Lung microvascular endothelial cell (primary cell): ENCODE measurements at places on chromosomes 7 and 10.

DNA sequence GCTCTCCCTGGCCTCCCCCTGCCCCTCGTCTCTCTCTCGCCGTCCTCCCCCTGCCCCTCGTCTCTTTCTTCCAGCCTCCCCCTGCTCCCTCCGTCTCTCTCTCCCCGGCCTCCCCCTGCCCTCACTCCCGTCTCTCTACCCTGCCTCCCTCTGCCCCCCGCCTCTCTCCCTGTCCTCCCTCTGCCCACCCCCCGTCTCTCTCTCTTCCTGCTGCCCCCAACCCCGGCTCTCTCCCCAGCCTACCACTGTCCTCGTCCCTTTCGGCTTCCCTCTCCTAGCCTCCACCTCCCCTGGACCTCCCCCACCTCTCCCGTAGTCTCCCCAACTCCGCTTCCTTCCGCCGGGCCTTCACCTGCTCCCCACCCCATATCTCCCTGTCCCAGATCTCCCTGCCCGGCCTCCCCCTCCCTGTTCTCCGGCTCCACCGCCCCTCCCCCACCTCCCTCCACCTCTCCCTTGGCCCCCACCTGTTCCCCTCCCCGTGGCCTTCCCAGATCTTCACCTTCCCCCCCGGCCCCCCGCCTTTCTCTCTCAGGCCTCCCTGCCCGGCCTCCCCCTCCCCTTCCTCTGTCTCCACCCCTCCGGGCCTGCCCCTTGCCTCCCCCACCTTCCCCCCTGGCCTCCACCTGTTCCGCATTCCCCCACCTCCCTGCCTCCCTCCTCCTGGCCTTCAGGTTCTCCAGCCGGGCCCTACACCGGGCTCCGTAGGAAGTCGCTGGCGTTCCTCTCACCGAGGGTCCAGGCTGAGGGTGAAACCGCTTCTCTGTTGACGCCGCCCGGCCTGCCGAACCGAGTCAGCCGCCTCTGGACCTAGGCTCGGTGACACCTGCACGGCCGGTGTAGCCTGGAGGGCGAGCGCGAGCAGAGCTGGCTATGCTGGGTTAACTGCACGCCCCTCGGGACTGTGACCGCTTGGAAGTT is 1.2 kb downstream of the GET4 start:
- no peak for DNase-seq

GRCh38 chr7:19284596-19285300 is 139.5 kb upstream of the FERD3L start:
- DNase-seq, result no peak

GRCh38 chr7:68399991-68400590 is 1198.2 kb upstream of the AUTS2 start:
- DNase-seq, result no peak

- DNase-seq, result no peak
These were observed 581.8 kb downstream of the GRID1 start for GRCh38 chr10:85784792-85785191.

DNA sequence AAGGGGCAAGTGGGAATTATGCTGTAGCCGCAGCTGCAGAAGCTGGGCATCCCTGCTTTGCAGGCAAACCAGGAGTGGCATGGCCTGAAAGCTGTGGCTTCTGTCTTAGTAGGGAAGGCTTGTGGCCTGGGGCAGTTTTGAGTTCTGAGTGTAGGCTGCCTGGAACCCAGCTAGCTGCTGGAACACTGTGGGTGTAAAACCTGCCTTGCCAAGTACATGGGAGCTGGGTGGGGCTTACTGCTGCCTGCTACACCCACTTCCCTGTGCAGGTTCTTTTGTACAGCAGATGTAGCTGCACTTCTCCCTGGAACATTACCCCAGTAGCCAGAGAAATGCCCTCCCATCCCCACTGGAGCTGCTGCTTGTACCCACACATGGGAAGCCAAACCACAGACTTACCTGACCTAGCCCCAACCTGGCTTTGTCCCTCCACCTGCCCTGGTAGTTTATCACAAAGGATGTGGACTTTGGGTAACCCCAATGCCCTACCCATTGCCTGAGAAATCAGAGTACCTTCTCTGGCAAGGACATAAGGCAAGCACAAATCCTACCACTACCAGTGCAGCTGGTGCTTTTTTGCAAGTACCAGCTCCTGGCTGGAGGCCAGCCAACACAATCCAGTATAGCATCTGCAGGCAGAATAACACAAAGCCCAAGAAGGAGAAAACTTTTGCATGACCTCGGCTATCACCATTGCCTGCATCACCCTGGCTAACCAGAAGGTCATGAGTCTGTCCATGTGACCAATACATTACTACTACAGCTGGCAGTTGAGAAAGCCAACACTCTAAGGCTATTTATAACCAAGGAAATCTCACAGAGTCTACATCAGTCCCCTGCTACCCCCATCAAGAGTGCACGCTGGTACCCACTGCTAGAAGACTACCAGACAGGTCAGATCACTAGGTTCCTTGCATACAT is 26.5 kb upstream of the PPP1R3A start:
- DNase-seq, result no peak
